Stimulated activated CD4-positive, alpha-beta T cell treated with anti-CD3 and anti-CD28 coated beads, Interleukin-15, amount 100 ng/mL, for 48 hours (primary cell): ENCODE measurements at places on chromosomes 7 and 10.

DNA sequence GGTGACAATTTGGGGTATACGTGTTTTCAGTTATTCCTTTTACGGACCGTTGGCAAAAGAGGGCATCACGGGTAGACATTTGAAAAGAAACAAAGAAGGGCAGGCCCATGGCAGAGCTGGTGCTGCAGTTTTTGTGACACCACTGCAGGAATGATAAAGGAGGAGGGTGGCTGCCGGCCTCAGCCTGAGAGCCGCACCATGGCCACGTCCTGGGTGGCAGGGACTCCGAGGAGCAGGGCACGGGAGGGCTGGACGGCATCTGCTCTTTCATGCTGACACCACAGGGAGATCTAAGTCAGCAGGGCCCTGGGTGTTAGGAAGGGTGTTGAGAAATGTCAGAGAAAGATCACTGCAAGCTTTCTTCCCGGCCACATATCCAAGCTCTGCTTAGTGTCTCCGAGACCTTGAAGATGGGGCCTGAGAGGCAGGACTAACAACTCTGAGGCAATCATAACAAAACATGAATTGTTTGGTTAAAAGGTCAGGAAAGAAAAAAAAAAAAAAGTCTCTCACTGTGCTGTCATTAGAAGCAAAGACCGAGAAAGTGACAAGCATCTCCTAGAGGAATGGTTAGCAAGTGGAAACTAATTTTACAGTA, 36.6 kb downstream of the INSYN2A start:
- DNase-seq: no peak

- no peak for DNase-seq
Measured at GRCh38 chr7:41568135-41568534, 134.8 kb downstream of the INHBA start.

DNA sequence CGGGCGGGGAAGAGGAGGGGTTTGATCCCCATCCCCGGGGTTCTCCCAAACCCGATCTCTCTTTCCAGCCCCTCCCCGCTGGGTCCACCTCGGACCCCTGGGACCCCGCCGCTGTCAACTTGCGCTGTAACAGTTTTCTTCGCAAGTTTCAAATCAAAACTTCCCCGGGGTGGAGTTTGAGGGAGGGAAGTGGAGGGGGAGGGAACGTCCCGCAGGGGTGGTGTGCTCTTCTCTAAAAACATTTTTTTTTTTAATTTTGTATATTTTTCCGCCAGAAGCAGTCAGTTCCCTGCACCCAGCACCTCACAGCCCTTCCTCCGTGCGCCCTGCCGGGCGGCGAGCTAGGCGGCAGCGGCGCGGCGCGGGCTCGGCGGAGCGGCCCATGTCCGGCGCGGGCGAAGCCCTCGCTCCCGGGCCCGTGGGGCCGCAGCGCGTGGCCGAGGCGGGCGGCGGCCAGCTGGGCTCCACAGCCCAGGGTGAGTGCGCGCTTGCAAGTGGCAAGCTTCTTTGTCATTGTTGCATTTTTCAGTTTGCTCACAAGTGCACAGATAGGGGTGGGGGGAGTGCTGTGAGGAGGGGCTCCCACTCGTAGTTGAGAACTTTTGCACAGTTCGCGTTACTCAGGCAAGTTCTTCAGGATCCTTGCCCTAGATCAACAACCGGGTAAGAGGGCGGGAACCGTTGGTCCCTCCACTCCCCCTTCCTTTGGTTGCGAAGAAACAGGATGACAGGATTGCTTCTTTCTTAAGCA, 933 bp downstream of the MDFIC start:
- peak; percentile 27 for DNase-seq

GRCh38 chr7:42093349-42093905, 143.6 kb downstream of the GLI3 start:
- no peak for DNase-seq

DNA sequence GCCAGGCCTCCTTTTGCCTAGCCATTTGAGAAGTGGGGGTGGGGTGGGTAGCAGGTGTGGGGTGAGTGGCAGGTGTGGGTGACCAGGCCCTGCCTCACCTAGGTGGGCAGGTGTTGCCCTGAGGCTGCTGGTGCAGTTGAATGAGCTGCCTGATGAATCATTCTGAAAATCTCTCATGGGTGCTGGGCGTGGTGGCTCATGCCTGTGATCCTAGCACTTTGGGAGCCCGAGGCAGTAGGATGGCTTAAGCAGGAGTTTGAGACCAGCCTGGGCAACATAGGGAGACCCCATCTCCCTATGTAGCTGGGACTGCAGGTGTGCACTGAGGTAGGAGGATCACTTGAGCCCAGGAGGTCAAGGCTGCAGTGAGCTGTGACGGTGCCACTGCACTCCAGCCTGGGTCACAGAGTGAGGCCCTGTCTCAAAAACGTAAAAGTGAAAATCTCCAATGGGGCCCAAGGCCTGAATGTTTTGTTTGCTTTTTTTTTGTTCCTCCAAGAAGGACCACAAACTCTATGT, 17.7 kb downstream of the TSPAN14 start:
- peak; percentile 53 for DNase-seq
